Thyroid gland (tissue), 4 donors: ENCODE measurements at places on chromosomes 13 and 19. TPM values are rescaled to one million over a fixed set of nuclear protein-coding genes. Genes with fewer than 3 reads are reported as not detected.

- DNase-seq, result peak; percentile 97
These were observed 61.2 kb downstream of the MLLT1 start for GRCh38 chr19:6218491-6219146.

GRCh38 chr19:30682999-30683536, 310.9 kb downstream of the ZNF536 start:
- peak; percentile 68 for DNase-seq

- no peak for DNase-seq
These were observed 12.4 kb upstream of the TPP2 start for GRCh38 chr13:102584434-102584833.

- DNase-seq, result no peak
These were observed 11.2 kb upstream of the CEACAM19 start for GRCh38 chr19:44660081-44660480.

Gene FBXO27
- 1.9 TPM for total RNA-seq

- no peak for DNase-seq
These were observed 13.5 kb downstream of the OR10H4 start for GRCh38 chr19:15962319-15962718.

DNA sequence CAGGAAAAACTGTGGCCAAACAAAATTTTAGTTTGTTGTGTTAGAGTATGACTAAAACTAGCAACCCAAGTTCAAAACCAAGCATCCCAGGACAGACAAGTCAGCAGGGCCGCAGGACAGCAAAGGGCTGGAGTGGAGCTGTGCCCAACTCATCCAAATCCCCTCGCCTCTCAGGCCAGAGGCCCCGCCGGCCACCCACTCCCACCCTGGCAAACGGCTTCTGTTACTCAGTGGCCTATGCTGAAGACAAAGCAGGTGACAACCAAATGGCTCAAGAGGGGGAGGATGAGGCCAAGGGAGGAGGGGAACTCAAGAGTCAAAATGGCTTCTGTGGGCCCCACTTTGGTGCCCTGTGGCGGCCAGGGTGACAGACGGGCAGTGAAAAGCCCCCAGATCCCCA, 69.7 kb downstream of the SLC7A1 start:
- no peak for DNase-seq

DNA sequence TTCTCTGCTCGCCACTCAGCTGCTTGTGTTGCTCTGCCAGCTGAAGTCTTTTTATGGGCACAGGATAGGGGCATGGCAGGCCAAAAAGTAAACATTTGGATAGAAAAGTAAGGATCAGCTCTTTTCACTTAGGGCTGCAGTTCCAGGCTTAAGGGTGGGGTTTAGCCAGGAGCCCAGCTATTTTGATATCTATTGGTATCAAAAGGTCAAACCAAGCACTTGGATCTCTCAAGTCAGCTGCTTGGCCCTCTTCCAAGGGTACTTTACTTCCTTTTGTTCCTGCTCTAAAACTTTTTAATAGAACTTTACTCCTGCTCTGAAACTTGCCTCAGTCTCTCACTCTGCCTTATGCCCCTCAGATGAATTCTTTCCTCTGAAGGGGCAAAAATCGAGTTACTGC, 55.7 kb upstream of the ABCC4 start:
- DNase-seq, result no peak

Gene LILRB5
- total RNA-seq, result 6.3 TPM

DNA sequence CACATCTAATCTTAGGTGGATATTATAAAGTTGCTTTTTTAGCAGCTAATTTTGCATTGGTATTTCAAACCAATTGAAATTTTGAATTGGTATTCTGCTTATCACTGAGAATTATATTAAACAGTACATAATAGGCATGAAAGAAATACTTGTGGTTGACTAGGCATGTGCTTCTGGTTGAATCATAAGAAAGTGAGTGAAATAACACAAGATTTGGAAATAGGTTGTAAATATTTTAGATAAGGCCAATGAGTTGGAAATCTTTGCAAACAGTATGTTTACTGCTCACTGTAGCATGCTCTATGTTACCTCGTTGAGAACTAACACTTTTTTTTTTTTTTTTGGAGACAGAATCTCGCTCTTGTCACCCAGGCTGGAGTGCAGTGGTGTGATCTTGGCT, 66.8 kb upstream of the RFC3 start:
- DNase-seq, result no peak

- DNase-seq, result peak; percentile 10
These were observed 99.0 kb downstream of the ZNF429 start for GRCh38 chr19:21604351-21604926.

Gene CEACAM4
- 3.5 TPM for total RNA-seq

Gene THSD8
- total RNA-seq, result 0.67 TPM

Gene B3GLCT
- 10.8 TPM for total RNA-seq

DNA sequence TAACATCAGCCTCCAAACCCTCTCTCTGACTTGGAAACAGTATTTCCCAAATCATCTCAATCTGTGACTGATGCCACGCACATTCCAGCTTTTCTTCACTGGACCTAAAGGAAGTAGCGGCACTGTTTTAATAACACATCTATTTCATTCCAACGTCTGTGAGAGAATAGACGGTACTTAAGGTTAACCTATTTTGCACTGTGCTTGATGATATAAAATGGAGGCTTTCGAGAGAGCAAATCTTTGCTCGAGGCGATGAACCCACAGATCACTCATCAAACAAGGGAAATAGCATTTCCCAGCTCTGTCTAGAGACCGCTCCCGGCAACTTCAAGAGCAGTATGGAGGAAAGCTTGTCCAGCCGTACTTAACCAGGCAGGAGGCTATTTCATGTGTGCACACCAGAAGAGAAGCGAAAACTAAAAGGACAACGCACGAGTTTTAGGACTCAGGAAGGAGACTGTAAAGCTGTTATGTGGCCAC, 2.9 kb downstream of the UBL3 start:
- peak; percentile 39 for DNase-seq

- DNase-seq, result no peak
These were observed 692 bp downstream of the ZNF234 start for GRCh38 chr19:44142059-44142433.

Gene BAX
- total RNA-seq, result 28.2 TPM

Gene TINCR
- not detected for total RNA-seq

Gene VASP
- 47.7 TPM for total RNA-seq

- DNase-seq, result no peak
These were observed 91.1 kb upstream of the SOX1 start for GRCh38 chr13:111975539-111976473.

Gene CYP2A6
- total RNA-seq, result not detected

DNA sequence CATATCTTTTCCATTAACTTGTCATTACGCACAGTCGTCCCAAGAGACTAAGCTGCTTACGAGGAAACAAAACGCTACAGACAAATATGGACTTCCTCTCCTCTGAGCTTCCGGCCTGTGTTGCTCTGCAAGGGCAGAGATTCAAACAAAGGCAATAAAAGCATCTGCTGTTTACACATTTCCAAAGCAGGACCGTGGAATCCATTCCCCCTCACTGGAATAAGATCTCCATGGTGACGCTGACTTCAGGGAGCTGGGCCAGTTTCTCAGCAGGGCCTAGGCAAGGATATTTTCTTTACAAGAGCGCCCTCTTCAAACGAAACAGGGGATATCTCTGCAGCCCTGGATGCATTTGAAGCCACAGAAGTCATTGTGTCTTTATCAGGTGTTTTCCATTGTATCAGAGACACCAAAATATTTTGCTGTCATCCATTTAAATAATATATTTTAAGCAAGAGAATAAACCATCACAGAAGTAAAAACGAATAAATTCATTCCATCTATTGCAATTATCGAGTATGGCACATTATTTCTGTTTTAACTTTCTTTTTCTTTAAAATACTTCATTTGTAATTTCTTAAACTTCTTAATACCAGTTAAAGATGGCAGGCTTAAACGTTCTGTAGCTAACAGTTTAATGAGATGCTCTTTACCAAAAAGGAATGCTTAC, 177.5 kb downstream of the DCLK1 start:
- DNase-seq, result peak; percentile 40

DNA sequence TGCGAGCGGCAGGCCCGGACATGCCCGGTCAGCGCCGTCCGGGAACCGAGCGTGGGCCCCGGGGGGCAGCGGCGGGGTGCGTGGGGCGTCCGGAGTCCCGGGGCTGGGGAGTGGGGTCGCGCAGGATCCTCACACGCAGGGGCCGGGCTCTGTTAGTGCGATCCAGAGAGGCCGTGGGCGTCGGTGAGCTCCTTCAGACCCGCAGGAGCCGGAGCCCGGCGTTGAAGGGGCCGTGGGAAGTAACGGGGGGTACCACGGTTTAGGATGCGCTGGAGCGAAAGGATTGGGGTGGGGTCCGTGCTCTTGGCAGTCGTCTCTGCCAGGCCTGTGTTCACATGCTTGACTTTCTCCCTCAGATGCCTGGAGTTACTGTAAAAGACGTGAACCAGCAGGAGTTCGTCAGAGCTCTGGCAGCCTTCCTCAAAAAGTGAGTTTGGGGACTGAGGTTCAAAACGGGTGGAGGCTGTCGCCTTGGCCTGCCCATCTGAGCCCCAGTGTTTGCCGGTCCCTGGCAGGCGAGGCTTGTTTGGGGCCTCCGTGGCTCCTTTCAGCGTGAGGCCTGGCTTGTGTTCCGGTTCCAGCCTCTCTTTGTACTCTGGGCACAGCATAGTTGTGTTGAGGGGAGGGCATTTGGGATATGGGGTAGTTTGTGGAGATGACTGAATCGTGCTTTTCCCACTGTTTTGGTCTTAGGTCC, 512 bp downstream of the RPS19 start:
- DNase-seq, result peak; percentile 14

DNA sequence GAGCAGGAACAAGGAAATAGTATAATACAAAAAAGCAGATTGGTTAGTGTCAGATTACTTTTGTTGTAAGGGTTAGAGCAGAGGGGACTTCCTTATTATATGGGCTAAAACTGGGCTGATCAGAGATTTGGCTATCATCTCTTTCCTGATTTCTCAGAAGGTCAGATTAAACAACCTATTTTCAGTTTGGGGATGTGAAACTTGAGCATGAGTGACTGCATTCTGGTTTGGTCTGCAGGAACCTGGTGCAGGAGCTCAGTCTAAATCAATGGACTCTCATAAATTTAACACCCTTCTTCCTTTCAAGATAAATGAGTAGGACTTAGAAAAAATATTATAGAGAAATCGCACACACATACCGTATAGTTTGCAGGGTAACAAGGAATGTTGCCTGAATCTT, 12.9 kb upstream of the RFXAP start:
- DNase-seq, result no peak

DNA sequence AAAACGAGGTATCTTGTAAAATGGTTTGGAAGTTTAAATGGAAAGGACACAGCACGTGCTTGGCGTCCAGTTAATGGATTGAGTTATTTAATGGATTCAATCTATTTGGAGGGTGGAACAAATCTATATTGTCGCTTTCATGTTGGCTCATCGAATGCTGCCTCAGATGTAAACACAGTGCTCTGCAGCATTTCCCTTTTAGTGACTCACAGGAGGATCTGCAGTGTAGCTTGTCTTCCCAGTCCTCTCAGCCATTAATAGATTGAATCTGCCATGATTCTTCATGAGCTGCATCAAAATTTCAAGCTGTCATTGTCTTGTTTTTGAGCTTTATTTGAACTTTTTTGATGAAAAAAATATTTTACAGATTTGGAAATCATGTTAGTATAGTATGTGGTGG, 44.7 kb downstream of the DHRS12 start:
- DNase-seq, result no peak

DNA sequence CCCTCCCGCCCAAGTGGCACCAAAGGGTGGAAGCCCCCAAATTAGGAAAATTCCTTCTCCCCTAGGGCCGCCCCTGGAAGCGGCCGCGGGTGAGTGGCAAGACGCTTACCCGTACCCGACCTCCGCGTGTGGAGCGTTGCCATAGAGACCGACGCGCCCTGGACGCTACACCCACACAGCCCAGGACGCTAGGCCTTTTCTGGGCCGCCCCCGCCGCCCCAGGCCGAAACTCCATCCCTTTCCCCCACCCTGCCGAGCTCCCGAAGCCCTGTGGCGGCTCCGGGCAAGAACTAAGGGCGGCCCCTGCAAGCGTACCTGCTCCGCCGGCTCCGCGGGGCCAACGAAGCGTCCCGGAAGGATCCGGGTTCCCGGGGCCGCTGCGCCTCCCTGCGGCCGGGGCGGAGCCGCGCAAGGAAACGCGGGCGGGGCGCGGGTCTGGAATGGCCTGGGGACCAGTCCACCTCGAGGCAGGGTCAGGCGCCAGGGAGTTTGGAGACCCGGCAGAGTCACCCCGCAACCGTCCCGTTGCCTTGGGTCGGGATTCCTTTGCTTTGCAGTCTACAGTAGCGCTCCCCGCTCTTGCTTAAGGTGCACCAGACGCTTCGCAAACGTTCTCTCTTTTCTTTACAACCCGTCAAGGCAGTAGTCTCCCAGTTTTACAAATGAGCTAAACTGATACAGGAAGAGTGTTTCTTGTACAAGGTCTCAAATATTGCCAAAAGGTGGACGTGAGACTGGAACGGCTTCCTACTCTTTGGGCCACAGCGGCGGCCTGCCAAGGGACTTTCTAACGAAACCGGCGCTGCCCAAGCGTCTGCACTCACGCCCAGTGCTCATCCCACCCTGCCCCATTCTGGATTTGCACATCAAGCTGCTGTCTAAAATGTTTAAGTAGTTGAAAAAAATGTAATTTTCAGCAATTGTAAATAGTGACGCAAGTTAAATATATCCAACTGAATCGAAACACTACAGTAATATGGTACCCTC, at the start of gene NEK5:
TSS of gene NEK5 (minus strand) at position 360 of the 987 bp plus-strand sequence. CDS start 1,591 bp downstream, outside the sequence.
- peak; percentile 74 for DNase-seq

DNA sequence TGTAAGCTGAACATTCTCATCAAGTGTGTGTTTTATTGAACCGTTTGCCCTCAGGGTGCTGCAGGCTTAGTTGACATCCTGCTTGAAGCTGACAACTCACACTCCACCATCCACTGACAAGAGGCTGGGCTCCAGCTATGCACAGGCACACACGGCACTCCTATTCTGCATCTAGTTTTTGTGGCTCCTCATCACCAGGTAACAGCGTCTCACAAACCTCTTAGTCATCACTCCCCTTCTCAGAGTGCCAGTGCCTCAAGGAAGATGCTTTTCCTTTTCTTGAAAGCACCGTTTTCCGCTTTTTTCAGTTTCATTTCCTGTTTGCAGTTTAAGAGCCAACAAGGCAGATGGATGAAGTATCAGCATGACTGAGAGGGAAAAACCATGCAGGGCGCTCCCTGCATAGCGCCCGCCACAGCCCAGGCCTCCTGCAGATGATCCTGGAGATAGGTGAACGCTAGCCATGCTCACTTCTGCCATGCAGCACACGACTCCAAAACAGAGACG, 491.2 kb downstream of the COG6 start:
- no peak for DNase-seq

- no peak for DNase-seq
These were observed 9.6 kb downstream of the ABHD8 start for GRCh38 chr19:17293605-17294004.

- no peak for DNase-seq
These were observed 355.0 kb upstream of the PCDH20 start for GRCh38 chr13:61770681-61771080.

DNA sequence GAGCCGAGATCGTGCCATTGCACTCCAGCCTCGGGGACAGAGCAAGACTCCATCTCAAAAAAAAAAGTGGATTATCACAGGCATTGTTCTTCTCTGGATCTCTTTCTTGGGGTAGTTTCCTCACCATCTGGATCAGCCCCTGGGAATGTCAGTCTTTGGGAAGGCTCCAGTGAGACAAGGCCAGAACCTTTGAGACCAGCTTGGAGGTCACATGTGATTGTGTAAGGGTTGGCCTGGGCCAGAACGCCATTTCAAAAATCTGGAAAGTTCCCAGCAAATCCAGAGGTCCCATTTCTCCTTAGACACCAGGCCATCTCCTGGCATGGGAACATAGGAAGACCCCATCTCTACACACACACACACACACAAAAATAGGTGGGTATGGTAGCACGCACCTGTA, 14.2 kb upstream of the ANGPTL8 start:
- no peak for DNase-seq
